ENCODE measurements at places on chromosomes 5 and 9.

GRCh38 chr5:78604689-78605285 lies 43.8 kb downstream of the LHFPL2 start:
- no peak for DNase-seq

DNA sequence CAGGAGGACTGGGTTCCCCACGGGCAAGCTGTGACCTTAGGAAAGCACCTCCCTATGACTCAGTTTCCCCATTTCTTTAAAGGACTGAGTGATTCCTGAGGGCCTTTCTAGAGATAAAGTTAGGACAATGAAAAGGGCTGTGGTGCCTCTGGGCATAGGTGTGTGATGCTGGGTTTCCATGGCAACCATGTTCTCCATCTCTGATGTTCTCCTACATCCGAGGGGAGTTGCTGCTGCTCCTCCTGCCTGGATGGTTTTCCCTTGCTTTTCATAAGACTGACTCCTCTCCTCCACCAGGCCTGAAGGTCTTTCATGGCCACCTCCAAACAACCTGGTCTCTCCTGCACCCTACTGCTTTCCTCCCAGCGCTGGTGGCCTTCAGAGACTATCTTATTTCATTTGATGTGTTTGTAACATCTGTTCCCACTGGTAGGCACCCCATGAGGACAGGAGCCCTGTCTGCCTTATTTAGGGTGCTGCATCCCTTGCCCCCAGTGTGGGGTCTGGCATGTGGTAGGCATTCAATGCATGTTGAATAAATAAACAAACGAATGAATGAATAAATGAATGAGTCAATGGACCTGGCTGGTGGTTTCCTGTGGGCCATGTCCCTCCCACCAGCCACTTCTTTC lies 112.2 kb upstream of the HAND1 start:
- DNase-seq = no peak

GRCh38 chr5:96733771-96734500 lies 71.8 kb downstream of the CAST start:
- no peak for DNase-seq

DNA sequence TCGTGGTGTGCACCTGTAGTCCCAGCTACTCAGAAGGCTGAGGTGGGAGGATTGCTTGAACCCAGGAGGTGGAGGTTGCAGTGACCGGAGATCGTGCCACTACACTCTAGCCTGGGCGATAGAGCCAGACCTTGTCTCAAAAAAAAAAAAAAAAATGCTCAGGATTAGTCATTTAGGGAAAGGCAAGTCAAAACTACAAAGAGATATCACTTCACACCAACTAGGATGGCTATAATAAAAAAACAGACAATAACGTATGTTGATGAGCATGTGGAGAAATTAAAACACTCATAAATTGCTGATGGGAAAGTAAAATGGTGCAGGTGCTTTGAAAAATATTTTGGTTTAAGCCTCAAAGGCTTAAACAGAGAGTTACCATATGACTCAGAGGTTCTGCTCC lies 6.3 kb upstream of the ANKRD34B start:
- no peak for DNase-seq

GRCh38 chr9:124527781-124528180 lies 20.6 kb upstream of the NR5A1 start:
- no peak for DNase-seq

DNA sequence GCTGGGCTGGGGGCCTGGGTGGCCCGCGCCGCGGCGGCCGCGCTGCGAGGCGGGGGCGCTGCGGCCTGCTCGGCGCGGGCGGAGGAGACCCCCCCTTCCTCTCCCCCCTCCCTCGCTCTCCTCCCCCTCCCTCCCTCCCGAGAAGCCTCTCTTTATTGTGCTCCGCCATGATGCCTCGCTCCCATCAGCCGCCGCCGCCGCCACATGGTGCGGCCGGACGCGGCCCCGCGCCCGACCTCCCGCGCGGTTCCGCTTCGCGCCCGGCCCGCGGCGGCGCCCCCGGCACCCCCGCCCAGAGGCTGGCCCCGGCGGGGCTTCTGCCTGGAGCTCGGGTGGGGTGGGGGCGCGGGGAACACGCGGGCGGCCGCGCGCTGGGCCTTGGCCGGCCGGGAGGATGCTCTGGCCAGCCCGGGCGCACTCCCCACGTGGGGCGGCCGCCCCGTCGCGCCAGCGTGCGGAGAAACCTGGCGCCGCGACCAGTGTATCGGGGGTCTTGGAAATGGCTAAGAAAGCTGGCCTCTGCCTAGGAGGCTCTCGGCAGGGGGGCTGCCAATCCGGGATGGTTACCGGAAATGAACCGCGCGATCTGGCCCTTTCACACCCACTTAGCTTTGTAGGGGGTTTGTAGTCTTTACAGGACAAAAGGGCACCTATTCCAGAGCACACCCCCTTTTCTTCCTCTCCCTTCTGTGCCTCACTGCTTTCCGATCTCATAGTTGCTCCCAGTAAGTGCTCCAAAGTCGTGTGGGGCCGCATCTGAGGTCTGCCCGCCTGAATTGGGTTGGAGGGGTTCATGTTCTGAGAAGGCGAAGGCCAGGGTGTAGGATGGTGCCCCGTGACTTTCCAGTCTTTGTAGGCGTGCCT lies 1.0 kb downstream of the SET start:
- peak; percentile 39 for DNase-seq

DNA sequence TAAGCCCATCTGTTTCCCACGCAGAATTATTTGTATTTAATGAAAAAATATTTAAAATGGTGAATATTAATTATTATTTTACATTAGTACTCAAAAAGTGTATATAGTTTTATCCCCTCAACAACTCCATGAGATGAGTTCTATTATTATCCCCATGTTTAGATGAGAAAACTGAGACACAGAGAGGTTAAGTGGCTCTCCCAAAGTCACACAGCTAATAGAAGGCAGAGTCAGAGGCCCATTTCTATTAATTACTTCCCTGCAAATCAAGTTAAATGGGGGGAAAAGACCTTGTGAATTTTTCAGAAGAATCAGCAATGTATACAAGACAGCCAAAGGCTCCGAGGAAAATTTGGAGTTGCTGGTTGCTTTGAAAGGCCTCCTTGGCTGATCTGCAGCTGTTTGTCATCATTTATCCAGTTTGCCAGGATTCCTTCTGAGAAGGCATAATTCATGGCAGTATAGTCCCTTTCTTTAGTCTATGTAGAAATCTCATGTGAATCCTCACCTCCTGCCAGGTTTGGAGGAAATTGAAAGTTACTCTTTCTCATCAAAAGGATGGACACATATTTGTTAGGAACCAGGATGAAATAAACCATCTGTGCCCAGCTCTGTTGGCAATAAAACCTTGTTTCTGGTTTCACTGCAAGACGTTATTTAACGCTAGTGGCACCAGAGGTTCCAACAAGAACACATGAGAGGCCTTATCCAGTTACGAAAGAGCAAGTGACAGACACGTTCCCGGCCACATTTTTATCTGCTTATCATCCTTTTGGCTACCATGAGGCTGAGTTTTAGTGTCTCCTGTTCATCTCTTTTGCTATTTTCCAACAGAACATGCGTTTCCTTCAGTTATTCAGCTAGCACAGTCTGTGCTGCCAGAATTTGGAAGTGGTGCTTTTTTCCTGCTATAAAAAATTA lies 621 bp downstream of the FYB1 start:
- DNase-seq = no peak

GRCh38 chr9:91546574-91546973 lies 122.9 kb upstream of the NFIL3 start:
- DNase-seq = no peak

DNA sequence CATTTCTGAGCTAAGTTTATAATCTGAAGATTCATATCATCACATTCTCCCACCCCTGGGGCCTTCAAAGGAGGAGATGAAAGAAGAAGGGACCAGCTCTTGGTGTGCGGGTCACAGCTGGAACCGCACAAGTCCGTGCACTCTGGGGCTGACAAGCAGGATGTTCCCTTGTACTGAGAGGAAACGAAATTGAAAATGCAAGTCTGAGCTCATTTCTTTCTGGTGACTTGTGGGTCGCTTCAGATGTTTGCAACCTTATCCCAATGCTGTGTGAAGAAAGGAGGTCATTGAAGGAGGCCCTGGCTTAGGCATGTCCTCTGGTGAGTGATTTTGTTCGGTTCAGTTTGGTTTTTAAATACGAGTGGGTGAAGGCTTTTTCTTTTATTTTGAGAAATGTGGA lies 59.6 kb downstream of the C9orf152 start:
- peak; percentile 31 for DNase-seq

DNA sequence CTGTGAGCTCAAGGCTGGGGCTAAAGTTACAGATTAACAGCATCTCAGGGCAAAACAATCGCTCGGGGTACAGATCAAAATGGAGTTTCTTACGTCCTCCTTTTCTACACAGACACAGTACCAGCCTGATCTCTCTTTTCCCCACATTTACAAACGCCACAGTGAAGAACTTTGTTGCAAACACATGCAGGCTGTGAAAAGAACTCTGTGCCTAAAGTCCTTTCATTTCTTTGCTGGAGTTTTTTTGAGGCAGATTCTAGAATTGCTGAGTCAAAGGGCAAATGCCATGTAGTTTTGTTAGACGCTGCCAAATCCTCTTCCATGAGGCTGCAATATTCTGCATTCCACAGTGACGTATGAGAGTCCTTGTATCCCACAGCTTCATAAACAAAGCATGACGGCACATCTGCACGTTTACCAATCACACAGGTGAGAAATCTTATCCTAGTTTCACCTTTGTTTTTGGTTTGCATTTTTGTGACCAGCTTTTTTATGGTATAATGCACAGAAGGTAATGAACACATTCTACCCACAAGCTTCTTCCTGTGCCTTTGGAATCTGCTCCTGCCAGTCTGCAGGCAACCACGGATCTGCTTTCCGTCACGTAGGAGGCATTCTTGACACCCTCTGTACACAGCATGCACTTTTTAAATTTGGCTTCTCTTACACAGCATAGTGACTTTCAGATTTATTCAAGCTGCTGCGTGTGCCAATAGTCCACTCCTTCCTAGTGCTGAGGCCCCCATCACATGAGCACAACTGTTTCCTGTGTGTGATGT lies 44.6 kb upstream of the LPCAT1 start:
- no peak for DNase-seq

DNA sequence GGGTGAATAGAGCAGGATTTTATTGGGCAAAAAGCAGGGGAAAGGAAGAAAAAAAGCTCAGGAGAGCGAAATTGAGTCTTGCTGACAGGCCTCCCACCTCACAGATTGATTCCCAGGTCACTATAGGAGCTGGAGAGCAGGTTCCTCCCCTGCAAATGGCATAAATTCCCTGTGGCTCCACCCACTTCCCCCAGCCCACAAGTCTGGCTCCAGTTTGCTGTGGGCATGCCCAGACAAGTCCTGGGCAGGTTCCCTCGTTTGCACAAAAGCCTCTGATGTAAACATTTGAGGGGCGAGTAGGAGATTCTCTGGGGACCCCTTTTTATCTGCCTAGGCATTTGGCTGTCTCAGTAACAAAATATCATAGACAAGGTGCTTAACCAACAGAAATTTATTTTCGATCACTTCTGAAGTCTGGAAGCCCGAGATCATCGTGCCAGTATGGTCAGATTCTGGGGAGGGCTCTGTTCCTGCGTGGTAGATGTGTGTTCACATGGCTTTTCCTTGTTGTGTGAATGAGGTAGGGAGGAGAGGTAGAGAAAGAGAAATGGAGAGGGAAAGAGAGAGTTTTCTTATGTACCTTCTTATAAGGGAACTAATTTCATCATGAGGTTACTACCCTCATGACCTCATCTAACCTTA lies 614.5 kb downstream of the MAT2B start:
- DNase-seq = no peak

DNA sequence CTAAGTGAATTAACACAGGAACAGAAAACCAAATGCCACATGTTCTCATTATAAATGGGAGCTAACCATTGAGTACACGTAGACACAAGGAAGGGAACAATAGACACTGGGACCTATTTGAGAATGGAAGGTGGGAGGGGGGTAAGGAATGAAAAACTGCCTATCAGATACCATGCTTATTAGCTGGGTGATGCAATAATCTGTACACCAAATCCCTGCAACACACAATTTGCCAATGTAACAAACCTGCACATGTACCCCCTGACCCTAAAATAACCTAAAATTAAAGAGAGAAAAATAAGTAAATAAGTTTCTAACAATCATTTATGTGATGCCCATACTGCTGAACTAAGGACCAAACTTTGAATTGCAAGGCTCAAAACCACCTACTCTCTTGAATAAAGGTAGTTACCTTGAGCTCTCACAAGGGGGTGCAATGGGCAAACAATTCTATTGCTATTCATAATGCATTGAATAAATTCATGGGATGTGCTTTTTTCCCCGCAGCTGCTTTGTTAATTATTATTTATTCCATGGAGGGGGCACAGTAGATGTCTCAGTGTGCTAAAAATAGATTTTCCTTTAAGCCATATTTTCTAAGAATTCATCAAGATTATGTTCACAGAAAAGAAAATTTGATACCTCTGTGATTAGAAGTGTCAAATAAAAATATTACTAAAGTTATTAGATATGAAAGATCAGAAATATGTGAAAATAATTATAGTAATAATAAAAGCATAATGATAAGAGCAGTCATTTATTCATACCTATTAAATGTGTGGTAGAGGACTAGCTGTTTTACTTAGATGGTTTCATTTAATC lies 76.2 kb upstream of the PTPN3 start:
- DNase-seq = no peak

DNA sequence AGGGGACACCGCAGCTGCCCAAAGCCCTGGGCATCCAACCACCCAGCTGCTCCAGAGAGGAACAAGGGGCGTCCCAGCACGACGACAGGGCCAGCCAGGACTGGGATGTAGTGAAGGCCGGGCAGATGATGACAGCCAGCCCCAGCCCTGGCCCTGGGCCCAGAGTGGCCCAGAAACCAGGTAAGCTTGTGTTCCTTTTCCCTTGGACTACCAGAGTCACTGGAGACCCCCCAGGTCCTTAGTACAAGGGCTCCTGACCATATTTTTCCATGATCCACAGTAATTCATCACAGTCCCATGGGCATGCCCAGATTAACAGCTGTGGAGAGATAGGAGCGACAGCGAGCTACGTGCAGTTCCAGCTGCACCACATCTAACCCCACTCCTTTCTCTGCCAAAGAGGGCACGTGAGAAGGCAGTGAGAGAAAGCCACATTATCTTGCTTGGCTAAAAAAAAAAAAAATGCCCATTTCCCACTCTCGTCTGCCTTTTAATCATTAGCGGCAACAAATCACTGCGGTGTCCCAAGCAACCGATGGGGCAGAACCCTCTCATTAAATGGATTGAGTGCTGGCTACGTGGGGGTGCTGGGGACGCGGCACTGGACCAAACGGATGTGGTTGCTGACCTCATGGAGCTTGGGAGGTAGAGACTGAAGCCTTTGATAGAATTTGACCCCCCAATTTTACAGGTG lies 21.7 kb upstream of the SYNPO start:
- no peak for DNase-seq

DNA sequence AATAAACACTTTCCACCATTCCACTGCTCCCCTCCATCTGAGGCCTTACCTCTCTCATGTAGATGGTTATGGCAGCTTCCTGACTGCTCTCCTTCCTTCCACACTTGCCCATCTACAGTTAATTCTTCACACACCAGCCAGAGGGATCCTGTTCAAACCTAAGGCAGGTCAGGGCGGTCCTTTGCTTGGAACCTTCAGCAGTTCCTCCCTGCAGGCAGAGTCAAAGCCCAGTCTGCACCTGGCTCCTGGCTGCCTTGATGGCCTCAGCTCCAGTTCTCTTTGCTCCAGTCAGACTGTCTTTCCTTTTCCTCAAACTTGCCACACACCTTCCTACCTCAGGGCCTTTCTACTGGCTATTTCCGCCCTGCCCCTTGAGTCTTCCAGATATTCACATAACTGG lies 30.2 kb upstream of the NR3C1 start:
- no peak for DNase-seq
